Neural progenitor cell (in vitro differentiated cells): ENCODE measurements at places on chromosomes 7 and 10.

DNA sequence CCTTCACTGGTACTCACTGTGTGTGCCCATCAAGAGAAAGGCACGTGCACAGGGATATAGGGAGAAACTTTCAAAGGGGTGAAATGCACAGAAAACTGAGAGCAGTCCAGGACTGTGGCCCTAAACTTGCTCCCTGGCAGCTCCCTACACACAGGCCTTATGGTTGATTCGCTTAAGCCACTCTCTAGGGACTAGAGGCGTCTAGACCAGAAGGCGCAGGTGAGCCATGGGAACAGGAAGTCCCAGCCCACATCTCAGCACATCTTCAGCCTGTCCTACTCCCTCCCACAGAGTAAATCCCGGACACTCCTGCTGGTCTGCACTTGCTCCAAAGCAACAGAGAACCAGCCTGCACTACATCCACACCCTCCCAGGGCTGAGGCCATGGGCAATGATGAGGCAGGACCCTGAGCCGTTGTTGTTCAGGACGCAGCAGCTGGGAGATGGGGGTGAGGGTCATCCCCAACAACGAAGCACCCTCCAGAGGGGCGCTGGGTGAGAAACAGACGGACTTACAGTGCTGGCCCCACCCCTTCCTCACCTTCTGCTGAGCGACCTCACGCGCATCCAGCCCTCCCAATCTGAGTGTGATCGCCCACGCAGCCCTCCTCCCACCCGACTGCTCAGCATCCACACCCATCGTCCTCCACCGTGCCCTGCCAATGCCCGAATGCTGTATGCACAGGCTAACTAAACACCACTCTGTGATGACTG is 109.3 kb downstream of the TNS3 start:
- no peak for DNase-seq

DNA sequence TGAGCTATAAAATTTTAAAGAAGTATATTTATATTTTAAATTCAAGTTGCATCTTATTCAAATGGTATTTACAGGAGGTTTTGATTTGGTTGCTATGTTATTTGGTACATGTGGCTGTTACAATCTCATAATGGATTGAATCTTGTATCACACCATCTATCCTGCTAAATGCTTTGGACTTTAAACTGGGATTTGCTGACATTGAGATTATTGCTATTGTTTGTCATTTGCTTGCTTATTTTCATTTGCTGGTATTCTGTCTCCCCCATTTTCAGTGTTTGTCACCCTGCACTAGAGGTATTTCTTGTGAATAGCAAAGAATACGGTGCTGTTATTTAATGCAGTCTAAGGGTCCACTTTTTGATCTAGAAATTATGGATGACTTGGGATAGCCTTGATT is 171.1 kb downstream of the SH2D4B start:
- DNase-seq, result no peak

GRCh38 chr7:44106311-44107065 is 2.3 kb downstream of the AEBP1 start:
- no peak for DNase-seq

GRCh38 chr7:44769376-44769775 is 20.7 kb downstream of the ZMIZ2 start:
- DNase-seq, result peak; percentile 21

GRCh38 chr10:3260066-3260834 is 87.7 kb upstream of the PITRM1 start:
- DNase-seq, result no peak

GRCh38 chr10:131773370-131774343 is 127.2 kb upstream of the PPP2R2D start:
- DNase-seq, result no peak

DNA sequence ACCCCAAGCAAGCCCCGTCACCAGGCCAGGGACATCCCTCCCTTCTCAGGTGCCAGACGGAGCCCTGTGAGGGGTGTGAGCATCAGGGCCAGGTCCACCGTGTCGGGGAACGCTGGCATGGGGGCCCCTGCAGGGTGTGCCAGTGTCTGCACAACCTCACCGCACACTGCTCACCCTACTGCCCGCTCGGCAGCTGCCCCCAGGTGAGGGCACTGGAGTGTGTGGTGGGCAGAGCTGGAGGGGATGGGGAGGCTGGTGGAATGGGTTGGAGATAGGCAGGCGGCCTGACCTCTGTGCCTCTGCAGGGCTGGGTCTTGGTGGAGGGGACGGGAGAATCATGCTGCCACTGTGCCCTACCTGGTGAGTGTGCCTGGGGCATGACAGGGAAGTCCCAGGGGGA is 19.9 kb upstream of the ZNF467 start:
- no peak for DNase-seq

- DNase-seq, result no peak
These were observed 124.2 kb upstream of the SEM1 start for GRCh38 chr7:96833676-96834453.

DNA sequence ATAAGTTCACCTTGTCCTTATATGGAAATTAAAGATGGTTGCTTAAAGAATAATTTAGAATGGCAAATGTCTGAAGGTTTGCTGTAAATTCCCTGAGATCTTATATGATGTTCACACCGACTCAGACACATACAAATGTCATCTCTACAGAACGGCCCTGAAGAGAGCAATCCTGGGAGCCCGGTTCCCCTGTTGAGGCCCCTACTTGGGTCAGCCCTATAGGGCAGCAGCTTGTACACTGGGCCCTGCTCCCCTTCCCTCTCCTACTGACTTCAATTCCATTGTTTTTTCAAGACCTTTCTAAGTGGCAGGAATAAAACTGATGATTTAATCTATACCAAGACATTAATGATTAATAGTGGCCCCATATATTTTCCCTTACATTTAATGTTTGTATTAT is 813.3 kb upstream of the C7orf33 start:
- no peak for DNase-seq

- DNase-seq, result peak; percentile 63
These were observed 119.4 kb downstream of the DYNC2I1 start for GRCh38 chr7:158975526-158976467.

GRCh38 chr7:124943472-124943871 is 13.8 kb upstream of the POT1 start:
- DNase-seq, result no peak

DNA sequence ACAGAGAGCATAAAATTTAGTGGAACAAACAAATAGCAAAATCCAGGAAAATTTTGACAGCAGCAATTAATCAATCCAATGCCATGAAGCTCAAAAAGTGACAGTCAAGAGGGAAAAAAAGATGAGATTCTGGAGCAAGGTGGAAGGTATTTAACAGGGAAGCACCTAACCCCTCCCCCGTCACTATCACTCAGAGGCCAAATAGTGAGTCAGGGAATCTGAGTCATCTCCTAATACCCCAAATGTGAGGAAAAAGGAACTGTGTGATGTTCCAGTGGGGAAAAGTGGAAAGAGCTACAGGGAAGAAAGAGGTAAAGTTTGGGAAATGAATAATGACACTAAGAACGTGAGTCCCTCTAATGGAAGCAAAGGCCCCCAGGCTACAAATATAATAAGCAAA is 113.2 kb upstream of the PHF14 start:
- no peak for DNase-seq

DNA sequence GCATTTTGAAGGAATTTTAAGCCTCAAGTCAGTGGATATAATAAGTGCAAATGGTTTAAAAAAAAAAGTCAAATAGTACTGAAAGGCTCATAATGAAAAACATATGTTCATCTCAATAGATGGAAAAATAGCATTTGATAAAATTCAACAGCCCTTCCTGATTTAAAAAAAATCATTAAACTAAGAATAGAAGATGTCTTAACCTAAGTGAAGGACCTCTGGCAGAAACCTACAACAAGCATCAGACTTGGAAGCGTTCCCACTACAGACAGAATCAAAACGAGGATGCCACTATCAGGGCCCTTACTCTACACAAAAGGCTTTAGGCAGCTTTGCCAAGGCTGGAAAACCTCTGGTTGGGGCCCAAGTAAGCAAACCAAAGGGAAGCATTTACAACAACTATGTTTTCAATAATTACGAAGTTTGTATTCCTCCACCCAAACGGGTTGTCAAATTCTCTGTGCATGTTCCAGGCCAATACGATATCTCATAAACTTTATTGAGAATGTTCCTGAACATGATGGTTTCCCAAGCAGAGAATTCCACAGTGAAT is 45.1 kb downstream of the CYTH3 start:
- DNase-seq, result no peak

GRCh38 chr10:125982260-125982948 is 86.0 kb downstream of the FANK1 start:
- peak; percentile 79 for DNase-seq
